ENCODE measurements at places on chromosomes 16 and 17.

- no peak for DNase-seq
These were observed 16.6 kb downstream of the TMC6 start for GRCh38 chr17:78111727-78112517.

- DNase-seq: peak; percentile 91
These were observed 12.0 kb upstream of the RNF157 start for GRCh38 chr17:76252040-76252954.

DNA sequence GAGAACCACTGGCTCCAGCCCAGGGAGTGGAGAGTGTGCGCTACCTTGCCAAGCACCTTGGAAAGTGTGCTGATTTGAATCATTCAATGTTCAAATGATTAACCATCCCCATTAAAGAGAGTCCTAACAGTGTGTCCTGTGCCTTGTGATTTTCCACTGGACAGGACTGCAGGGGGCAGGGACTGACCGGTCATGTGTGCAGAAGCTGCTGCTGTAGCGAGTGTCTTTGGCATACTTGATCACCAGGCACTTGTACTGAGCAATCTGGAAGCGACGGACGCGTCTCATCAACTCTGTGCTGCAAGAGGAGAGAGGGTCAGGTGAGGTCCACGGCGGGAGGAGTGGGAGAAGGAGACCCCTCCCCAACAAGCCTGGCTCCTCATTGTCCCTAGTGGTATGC lies 2.0 kb downstream of the TK1 start:
- DNase-seq: no peak

DNA sequence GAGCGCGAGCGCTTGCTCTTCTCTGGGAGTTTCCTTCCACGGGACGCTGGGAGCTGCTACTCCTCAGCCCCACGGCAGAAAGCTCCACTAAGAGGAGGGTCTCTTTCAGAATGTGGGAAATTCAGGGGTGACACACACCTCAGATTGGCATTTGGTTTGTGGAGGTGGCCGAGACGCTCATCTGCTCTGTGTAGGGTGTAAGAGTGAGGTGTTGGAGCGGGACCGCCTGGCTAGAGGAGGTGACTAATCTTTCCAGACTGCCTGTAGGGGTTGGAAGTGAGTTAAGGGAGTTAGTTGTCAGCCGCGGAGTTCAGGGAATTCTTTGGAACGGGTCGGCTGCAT lies 735 bp downstream of the PSMD11 start:
- DNase-seq: peak; percentile 60

DNA sequence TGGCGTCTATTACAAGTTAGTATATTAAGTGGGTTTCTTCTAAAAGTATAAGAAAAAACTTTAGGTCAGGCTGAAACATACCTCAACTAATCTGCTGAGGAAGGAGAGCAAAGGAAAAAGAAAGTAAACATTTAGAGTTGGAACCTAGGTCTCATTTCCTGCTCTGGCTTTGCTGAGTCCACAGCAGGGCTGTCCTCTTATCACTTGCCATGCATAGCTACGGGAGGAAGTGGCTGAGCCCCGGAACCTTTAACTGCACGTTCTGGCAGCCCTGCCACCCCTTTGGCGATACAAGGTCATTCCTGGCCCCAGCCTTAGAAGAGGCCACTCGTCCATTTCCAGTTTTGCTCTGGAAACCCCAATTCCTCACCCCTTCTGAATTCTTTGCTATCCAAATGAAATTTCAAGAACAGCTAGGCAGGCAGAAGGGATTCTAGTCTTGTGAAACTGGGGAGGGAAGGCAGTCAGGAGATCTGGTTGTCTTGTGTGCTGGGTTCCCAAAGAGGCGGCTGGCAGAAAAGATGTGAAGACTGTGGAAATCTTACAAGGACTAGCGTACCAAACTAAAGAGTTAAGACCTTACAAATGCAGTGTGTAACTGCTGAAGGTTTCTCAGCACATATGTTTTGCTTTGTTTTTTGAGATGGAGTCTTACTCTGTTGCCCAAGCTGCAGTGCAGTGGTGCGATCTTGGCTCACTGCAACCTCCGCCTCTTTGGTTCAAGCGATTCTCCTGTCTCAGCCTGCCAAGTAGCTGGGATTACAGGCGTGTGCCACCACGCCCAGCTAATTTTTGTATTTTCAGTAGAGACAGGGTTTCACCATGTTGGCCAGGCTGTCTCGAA lies 19.1 kb downstream of the WIPI1 start:
- peak; percentile 26 for DNase-seq

DNA sequence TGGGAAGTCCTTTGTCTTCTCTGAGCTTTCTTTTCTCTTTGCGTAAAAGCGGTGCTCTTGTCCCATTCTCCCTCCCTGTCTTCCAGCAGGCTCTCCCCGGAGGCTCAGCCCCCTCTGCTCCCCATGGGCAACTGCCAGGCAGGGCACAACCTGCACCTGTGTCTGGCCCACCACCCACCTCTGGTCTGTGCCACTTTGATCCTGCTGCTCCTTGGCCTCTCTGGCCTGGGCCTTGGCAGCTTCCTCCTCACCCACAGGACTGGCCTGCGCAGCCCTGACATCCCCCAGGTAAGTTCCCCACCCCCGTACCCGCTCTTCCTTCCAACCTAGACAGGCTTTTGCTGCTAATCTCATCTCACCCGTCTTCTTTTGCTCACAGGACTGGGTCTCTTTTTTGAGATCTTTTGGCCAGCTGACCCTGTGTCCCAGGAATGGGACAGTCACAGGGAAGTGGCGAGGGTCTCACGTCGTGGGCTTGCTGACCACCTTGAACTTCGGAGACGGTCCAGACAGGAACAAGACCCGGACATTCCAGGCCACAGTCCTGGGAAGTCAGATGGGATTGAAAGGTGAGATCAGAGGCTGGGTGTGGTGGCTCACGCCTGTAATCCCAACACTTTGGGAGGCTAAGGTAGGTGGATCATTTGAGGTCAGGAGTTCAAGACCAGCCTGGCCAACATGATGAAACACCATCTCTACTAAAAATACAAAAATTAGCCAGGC lies 1.3 kb downstream of the TMEM219 start:
- DNase-seq: no peak

GRCh38 chr17:61536422-61536955 lies 54.5 kb downstream of the NACA2 start:
- DNase-seq: no peak

DNA sequence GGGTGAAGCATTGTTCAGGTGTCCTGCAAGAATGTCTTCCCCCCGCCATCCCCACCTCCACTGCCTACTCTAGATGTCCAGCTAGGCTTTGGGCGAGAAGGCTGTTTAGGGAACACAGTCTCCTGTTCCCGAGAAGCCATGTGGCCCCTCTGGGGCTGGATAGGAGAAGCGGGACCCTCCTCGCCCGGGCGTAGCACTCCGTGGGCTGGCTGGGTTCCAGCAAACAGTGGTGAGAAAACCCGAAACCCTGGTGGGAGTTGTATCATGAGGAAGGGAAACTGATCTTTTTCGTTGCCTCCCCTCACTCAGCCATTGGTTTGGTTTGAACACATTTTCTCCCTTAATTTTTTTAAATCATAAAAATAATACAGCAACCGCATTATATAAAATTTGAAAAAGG lies 56.6 kb downstream of the IRF8 start:
- DNase-seq: no peak

DNA sequence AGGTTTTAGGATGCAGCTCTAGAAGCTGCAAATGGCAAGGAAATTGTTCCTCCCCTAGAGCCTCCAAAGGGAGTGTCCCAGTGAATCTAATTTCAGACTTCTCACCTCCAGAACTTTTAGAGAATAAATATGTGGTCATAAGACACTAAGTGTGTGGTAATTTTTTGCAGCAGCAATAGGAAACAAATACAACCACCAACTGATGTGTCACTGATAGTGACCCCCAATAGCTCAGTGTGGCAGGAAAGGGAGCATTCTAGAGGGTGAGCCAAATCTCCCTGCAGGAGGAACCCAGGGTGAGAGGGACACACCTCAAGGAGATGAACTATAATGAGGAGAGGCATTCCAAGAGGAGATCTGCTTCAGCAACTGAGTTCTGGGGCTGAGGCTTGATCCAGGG lies 4.1 kb downstream of the CCL4L2 start:
- DNase-seq: peak; percentile 69

- DNase-seq: peak; percentile 97
These were observed at the start of gene ZNF18 for GRCh38 chr17:11997147-11997971. TSS of gene ZNF18 (minus strand) at chr17:11997475. CDS start at chr17:11992829, 4,646 bp downstream.

GRCh38 chr17:27239046-27239445 lies 54.9 kb upstream of the WSB1 start:
- peak; percentile 52 for DNase-seq

DNA sequence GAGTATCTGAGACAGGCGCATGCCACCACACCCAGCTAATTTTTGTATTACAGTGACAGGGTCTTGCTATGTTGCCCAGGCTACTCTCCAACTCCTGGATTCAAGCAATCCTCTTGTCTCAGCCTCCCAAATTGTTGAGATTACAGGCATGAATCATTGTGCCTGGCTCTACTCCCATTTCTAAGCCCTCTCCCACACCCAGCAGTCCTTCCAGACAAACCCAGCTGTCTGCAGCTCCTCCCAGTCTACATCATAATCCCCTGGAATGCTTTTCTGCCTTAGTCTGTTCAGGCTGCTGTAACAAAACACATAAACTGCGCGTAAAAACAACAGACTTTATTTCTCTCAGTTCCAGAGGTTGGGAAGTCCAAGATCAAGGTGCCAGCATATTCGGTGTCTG lies 144.5 kb downstream of the GRIN2A start:
- DNase-seq: no peak

DNA sequence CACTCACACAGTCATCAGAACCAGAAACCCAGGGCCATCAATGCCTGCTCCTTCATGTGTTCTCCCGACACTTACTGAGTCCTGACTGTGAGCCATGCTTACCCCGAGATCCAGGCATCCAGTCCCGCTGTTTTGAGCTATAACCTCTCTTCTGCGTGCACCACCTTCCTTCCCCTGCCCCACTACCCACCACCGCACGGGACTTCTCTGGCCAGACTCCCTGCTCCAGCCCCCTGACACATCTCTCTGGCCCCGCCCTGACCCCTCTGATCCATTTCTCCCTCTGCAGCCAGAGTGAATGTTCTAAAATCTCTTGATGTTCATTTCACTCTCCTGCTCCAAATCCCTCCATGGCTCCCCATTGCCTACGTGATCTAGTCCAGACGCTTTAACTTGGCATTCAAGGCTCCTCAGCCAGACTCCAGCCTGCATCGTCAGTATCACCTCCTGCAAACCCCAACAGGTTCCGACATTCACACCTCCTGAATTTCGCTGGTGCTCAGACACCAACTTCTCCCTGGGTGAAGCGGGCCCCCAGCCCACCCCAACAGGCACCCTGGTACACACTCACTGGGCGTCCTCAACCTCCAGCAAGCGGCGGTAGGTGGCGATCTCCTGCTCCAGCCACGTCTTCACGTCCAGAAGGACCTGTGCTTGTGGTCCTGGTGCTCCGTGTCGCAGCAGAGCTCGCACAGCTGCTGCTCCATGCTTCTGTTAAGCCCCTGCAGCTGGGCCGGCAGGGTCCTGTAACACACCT lies 3.1 kb upstream of the KRT17 start:
- no peak for DNase-seq

DNA sequence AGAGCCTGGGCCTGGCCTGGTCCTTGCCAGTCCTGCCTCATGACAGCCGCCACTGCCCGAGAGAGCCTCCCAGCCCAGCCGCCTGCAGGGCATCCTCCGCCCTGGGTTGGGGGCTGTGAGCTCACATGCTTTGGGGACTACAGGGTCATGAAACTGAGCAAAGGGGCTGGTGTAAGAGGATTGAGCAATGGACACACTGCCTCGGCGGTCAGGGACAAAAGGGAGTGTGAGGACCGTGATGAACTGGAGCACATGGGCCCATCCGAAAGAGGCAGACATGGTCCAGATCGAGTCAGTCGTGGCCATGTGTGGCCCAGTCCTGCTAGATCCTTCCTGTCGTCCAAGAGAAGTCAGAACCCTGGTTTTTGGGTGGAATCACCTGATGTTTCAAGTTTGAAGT lies 52.3 kb downstream of the GSG1L start:
- no peak for DNase-seq

GRCh38 chr16:21663889-21664647 lies at the start of gene OTOA:
TSS of gene OTOA (plus strand) at chr16:21663968. CDS start at chr16:21678515, 14,547 bp downstream.
- DNase-seq: no peak

DNA sequence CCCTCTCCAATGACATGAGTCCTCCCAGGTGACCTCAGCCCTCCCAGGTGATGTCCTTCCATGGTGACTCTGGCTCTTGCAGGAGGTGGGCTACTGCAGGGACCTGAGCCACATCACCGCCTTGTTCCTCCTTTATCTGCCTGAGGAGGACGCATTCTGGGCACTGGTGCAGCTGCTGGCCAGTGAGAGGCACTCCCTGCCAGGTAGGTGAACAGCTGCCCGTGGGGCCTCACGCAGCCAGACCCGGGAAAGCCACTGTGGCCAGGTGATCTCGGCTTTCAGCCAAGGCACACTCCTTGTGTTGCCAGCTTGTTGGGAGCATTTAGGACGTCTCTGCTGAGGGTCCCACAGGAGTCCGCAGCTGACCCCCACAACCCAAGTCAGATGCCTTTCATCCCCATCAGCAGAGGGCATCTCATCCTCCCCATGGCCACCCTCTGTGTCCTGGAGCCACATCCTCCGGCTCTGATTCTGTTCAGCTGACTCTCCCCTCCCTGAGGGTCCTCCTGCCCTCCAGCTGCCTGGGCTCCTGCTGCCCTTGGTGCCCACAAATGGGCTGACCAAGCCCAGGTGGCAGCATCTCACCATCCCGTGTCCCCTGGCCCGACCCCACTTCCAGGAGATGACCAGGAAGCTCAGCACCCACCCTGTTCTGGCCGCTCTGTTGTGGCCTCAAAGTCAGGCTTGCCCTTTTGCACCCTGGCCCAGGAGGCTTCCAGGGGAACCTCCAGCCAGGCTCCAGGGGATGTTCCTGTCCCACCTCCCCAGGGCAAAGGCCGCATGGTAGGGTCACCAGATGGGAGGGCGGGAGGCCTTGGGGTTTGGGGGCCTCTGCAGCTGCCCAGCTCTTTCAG lies 20.1 kb downstream of the USP6 start:
- DNase-seq: no peak

DNA sequence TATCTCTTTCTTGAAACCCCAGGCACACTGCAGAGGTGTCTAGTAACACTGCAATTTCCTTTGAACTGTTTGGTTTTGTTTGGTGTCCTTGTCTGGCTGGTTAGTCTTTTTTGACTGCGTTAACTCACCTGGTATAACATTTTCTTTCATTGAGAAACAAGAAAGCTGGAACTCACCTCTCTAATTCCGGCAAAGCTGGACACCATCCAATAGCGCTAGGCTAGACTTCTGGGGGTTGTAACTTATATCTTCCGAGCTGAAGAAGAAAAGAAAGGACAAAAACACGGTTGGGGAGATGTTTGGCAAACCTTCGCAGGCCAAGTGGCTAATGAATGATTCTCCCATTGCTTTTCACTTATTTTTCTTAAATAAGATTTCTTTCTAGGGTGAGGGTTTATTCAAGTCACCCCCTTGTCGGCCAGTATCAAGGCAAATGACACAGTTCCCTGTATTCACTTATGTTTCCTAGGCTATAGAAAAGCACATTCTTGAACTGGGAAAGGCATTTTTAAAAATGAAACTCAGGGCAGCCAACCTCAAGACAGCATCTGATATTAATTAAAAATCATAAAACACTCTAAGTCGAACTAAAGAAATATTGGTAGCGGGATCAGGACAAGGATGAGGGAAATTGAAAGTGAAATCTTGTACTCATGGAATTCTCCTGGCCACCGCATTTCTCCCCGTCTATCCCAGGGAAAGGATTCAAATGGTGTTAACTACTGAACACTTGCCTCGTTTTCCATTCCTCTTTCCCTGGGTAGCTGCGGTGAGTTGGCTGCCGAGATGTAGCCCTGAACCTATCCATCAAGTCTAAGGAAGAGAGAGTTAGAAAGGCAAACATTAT lies 95.9 kb upstream of the ZFHX3 start:
- DNase-seq: no peak

- peak; percentile 83 for DNase-seq
These were observed 14.3 kb upstream of the PRKAR1A start for GRCh38 chr17:68497885-68498319.
